ENCODE measurements at places on chromosomes 12 and 14. TPM values are rescaled to one million over a fixed set of nuclear protein-coding genes. Genes with fewer than 3 reads are reported as not detected.

- H3K4me3 ChIP-seq, result no peak overlapping the region
- DNase-seq, result no peak
- H3K4me1 ChIP-seq, result peaks cover 17% of the 10 kb centered on the region
- no peak overlapping the region for H3K27ac ChIP-seq
- no peaks in the 10 kb centered on the region for H3K27me3 ChIP-seq
These were observed 28.6 kb downstream of the AACS start for GRCh38 chr12:125093681-125094330.

- no peaks in the 10 kb centered on the region for H3K27me3 ChIP-seq
- peaks cover 74% of the 10 kb centered on the region for H3K36me3 ChIP-seq
These were observed 25.3 kb downstream of the ANKLE2 start for GRCh38 chr12:132736378-132736777.

- peak; percentile 10 for DNase-seq
- H3K36me3 ChIP-seq, result no peaks in the 10 kb centered on the region
- H3K4me1 ChIP-seq, result no peaks in the 10 kb centered on the region
- H3K27ac ChIP-seq, result no peak overlapping the region
These were observed 33.4 kb upstream of the SYNDIG1L start for GRCh38 chr14:74459289-74459946.

GRCh38 chr12:29783773-29784666 is at the start of gene TMTC1:
Gene TMTC1, minus strand, starts transcription at chr12:29783942. Its CDS starts 191 bp downstream, at chr12:29783751.
- no peak within 1 kb of the TSS for H3K4me3 ChIP-seq
- no peaks in the 10 kb centered on the region for H3K36me3 ChIP-seq
- H3K27me3 ChIP-seq, result peaks cover 45% of the 10 kb centered on the region
- DNase-seq, result no peak

GRCh38 chr14:23062002-23062401 is 4.7 kb upstream of the CDH24 start:
- DNase-seq, result no peak
- peaks cover under 1% of the 10 kb centered on the region for H3K27me3 ChIP-seq
- H3K4me1 ChIP-seq, result peaks cover 12% of the 10 kb centered on the region

- H3K27ac ChIP-seq, result no peak overlapping the region
- no peak for DNase-seq
- no peaks in the 10 kb centered on the region for H3K36me3 ChIP-seq
- no peak overlapping the region for H3K4me3 ChIP-seq
- no peaks in the 10 kb centered on the region for H3K4me1 ChIP-seq
These were observed 288.4 kb downstream of the GXYLT1 start for GRCh38 chr12:41856228-41856627.

- H3K4me3 ChIP-seq, result no peak overlapping the region
- H3K27ac ChIP-seq, result no peak overlapping the region
- no peaks in the 10 kb centered on the region for H3K4me1 ChIP-seq
- H3K36me3 ChIP-seq, result no peaks in the 10 kb centered on the region
These were observed 39.9 kb upstream of the DHRS7 start for GRCh38 chr14:60204843-60205774.

DNA sequence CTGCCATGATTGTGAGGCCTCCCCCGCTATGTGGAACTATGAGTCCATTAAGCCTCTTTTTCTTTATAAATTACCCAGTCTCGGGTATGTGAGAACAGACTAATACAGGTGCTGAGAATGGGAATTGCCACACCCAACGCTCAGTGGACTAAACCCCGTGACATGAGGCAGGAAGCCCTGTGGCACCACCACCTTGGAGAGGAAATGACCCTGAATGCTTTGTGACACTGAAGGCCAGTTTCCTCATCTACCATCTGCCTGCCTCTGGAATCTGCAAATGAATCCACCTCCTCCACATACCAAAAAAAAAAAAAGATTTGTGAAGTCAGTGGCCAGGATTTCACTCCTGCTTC is 41.6 kb downstream of the NT5DC3 start:
- DNase-seq, result no peak
- peaks cover 6% of the 10 kb centered on the region for H3K4me1 ChIP-seq
- no peak overlapping the region for H3K4me3 ChIP-seq
- no peak overlapping the region for H3K27ac ChIP-seq
- H3K36me3 ChIP-seq, result peaks cover 3% of the 10 kb centered on the region
- no peaks in the 10 kb centered on the region for H3K27me3 ChIP-seq

DNA sequence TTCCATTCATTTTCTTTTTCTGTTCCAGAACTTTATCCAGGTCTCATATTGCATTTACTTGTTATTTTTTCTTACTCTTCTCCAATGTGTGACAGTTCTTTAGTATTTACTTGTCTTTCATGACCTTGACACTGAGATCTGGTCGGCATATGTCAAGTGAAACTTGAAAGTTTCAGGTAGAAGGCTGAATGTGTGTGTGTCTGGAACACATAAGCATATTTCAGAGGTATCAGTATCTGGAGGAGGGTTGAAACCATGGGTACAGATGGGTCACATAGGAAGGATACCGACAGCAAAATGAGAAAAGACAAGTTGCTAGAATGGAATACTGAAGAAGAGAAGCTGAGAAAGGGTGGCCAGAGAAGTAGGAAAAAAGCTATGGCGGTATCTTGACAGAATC is 22.5 kb upstream of the PTGDR start:
- peaks cover 7% of the 10 kb centered on the region for H3K36me3 ChIP-seq
- peaks cover 15% of the 10 kb centered on the region for H3K4me1 ChIP-seq
- DNase-seq, result no peak
- peaks cover 17% of the 10 kb centered on the region for H3K27me3 ChIP-seq
- H3K4me3 ChIP-seq, result no peak overlapping the region
- no peak overlapping the region for H3K27ac ChIP-seq

DNA sequence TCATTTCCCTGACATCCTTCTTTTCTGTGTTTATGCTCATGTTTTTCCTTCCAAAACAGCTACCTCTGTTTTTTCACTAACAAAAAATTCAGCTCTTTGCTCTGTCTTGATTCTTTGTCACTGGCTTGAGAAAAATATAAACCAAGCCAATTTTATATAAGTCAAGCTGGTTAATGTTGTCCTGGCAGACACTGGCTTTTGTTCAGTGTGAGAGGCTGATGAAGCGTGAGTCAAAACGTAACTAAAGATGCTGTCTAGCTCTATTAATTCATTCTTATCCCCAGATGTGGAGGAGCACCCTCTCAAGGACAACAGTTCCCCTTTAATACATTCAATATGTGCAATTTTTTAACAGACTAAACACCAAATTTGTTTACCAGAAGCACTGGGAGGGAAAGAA is 15.8 kb downstream of the TSPAN8 start:
- H3K36me3 ChIP-seq, result no peaks in the 10 kb centered on the region
- H3K4me1 ChIP-seq, result no peaks in the 10 kb centered on the region
- DNase-seq, result no peak
- no peak overlapping the region for H3K27ac ChIP-seq

GRCh38 chr12:84607170-84607819 is 305.3 kb downstream of the SLC6A15 start:
- H3K4me1 ChIP-seq, result no peaks in the 10 kb centered on the region
- no peaks in the 10 kb centered on the region for H3K27me3 ChIP-seq
- H3K4me3 ChIP-seq, result no peak overlapping the region
- H3K36me3 ChIP-seq, result no peaks in the 10 kb centered on the region
- no peak overlapping the region for H3K27ac ChIP-seq

DNA sequence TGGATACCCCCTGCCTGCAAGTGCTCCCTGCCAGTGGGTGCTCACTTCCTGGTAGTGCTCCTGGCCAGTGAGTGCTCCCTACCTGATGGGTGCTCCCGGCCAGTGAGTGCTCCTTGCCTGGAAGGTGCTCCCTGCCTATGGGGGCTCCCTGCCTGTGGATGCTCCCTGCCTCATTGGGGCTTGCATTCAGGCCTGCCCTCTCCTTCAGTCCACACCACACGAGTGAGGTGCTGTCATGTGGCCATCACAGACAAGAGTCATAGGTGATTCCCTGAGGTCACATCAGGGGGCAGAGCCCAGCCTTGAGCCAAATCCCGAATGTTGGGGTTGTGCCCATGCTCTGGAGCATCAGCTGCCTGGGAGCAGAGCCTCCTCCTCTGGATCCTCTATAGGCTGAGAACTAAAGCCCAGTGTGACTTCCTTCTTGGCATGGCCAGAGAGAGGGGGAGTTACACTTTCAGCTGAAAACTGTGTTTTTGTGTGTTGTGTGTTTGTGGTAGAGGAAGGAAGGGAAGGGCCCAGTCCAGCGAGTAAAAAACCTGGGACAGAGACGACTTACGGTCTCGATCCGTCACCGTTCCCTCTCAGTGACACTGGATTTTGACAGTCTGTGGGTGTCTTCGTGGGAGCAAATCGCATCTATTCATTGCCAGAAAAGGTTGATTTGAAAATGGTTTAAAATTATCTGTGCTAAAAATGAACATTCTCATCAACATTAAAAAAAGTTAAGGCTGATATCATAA is 136.0 kb downstream of the ADGRD1 start:
- no peak overlapping the region for H3K27ac ChIP-seq
- H3K4me1 ChIP-seq, result peaks cover 17% of the 10 kb centered on the region
- no peak overlapping the region for H3K4me3 ChIP-seq
- DNase-seq, result no peak
- no peaks in the 10 kb centered on the region for H3K27me3 ChIP-seq
- H3K36me3 ChIP-seq, result no peaks in the 10 kb centered on the region

PSMA6 gene
- total RNA-seq, result 231 TPM

SLC10A1 gene
- total RNA-seq, result not detected

SLC25A21 gene
- not detected for total RNA-seq

RASAL1 gene
- 0.40 TPM for total RNA-seq

CLEC4C gene
- not detected for total RNA-seq

IFNG gene
- 3.4 TPM for total RNA-seq
